Activated CD4-positive, alpha-beta T cell treated with anti-CD3 and anti-CD28 coated beads for 36 hours (primary cell): ENCODE measurements at places on chromosomes 1 and 21. TPM values are rescaled to one million over a fixed set of nuclear protein-coding genes. Genes with fewer than 3 reads are reported as not detected.
A peak's percentile ranks its signal among the peaks of the same experiment; 100 is the strongest.

Gene LCE1B
- not detected for total RNA-seq

Gene LTN1
- total RNA-seq = 26.6 TPM

Gene OR2T35
- total RNA-seq = not detected

Gene ELAPOR1
- total RNA-seq = 8.7 TPM

Gene HMCN1
- not detected for total RNA-seq

Gene ETNK2
- 0.77 TPM for total RNA-seq

Gene KCNC4
- 13.9 TPM for total RNA-seq

Gene KLHDC9
- 0.50 TPM for total RNA-seq

Gene TMEM269
- total RNA-seq = 0.48 TPM

GRCh38 chr1:95402780-95403179 lies 168.8 kb downstream of the RWDD3 start:
- no peaks in the 10 kb centered on the region for H3K4me1 ChIP-seq
- H3K4me3 ChIP-seq = no peak overlapping the region
- H3K27me3 ChIP-seq = peaks cover 5% of the 10 kb centered on the region
- H3K36me3 ChIP-seq = no peaks in the 10 kb centered on the region
- DNase-seq = no peak

- H3K36me3 ChIP-seq = peaks cover 13% of the 10 kb centered on the region
- H3K27me3 ChIP-seq = no peaks in the 10 kb centered on the region
- H3K4me1 ChIP-seq = no peaks in the 10 kb centered on the region
- no peak overlapping the region for H3K4me3 ChIP-seq
- no peak for DNase-seq
Measured at GRCh38 chr21:43021756-43022600, 47.6 kb downstream of the PKNOX1 start.

DNA sequence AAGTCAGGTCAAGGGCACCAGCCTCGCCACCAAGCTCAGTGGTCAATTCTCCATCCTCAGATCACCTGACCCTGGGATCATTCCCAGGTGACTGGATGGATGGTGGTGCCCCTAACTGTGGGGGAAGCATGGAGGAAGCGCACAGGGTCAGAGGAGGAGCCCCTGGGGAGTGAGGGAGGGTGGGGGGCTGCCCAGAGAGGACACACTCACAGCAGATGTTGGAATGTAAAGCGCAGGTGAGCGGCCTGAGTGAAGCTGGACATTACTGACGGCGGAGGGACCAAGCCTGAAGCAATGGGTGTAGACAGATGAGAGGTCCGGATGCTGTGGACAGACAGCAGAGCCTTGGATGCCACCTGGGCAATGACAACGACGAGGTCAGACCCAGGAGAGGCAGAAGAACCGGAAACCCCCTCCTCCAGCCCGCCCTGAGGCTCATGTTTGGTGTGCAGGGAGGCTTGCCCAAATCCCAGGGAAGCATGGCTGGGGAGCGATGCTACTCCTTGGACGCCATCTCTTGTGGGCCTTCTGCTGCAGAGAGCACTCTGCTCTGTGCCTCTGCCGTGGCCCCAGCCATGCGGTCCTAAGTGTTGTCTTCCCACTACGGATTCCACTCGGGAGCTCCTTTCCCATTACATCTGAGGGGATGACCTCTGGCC lies 5.7 kb upstream of the CPLANE2 start:
- no peaks in the 10 kb centered on the region for H3K27me3 ChIP-seq
- H3K4me3 ChIP-seq = no peak overlapping the region
- no peaks in the 10 kb centered on the region for H3K36me3 ChIP-seq
- no peak for DNase-seq

DNA sequence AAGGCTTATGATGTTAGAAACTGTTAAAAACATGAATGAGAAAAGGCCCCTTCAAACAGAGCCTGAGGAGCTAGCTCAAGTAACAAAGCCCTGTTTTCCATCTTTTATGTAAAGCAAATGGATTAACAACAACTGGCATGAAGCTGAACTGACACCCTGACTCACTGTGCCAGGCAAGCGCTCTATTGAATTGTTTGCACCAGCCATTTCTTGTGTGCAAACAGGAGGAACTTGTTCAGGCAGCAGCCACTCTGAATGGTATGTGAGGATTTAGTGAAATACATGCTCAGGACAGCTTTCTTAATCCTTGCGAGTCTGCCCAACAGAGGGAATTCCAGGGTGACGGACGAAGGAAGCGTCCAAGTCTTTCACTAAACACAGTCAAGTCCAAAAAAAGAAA lies 291.1 kb upstream of the ADGRL2 start:
- H3K4me3 ChIP-seq = no peak overlapping the region
- no peaks in the 10 kb centered on the region for H3K4me1 ChIP-seq
- no peak for DNase-seq
- no peaks in the 10 kb centered on the region for H3K27me3 ChIP-seq
- H3K36me3 ChIP-seq = no peaks in the 10 kb centered on the region
- H3K27ac ChIP-seq = no peak overlapping the region

DNA sequence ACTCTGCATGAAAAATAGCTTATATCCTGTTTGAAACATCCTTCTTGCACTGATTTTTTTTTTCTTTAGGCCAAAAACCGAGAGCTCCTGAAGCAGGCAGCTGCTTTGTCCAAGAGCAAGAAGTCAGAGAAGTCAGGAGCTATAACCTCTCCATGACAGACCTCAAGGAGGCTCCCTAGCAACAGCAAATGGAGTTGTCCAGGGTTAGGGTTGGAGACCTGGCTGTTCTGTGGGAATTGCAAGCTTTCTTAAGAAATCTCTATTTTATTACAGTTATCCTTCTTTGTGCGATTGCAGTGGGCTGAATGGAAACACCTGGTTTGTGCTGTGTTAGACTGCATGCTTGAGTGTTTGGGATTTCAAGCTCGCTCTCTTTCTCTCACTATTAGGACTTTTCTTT lies 12.6 kb upstream of the STX12 start:
- DNase-seq = no peak
- H3K4me3 ChIP-seq = no peak overlapping the region
- H3K36me3 ChIP-seq = peaks cover 7% of the 10 kb centered on the region
- H3K4me1 ChIP-seq = no peaks in the 10 kb centered on the region
- no peaks in the 10 kb centered on the region for H3K27me3 ChIP-seq

DNA sequence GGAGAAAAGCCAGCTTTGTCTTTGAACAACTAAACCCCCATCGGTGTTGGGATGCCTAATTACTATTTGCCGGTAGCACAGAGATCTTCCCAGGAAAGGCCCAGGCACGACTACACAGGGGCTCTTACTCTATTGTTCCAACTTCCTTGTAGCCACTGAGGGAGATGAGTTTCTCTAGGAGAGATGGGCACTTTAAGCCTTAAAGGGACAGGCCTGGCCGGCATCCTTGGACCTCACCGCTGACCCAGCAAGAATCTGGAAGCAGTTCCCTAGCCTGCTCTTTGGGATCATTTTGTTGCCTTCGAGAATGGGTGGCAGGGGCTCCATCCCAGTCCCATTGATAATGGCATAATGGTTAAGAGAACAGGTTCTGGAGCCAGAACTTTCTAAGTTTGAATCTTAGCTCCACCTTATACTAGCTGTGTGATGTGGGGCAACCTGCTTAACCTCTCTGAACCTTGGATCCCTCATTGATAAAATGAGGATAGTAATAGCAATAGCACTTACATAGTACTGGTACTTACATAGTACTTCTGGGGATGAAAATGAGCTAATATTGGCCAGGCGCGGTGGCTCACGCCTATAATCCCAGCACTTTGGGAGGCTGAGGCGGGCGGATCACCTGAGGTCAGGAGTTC lies 239.1 kb upstream of the TMEM51 start:
- no peaks in the 10 kb centered on the region for H3K4me1 ChIP-seq
- no peaks in the 10 kb centered on the region for H3K36me3 ChIP-seq
- H3K4me3 ChIP-seq = no peak overlapping the region
- peaks cover 3% of the 10 kb centered on the region for H3K27me3 ChIP-seq
- H3K27ac ChIP-seq = no peak overlapping the region

- peak overlapping the region; percentile 91 for H3K27ac ChIP-seq
- H3K36me3 ChIP-seq = peaks cover 2% of the 10 kb centered on the region
- H3K4me3 ChIP-seq = peak overlapping the region; percentile 95
- H3K27me3 ChIP-seq = no peaks in the 10 kb centered on the region
- no peak for DNase-seq
Measured at GRCh38 chr1:204495078-204495753, 611 bp upstream of the PIK3C2B start.

DNA sequence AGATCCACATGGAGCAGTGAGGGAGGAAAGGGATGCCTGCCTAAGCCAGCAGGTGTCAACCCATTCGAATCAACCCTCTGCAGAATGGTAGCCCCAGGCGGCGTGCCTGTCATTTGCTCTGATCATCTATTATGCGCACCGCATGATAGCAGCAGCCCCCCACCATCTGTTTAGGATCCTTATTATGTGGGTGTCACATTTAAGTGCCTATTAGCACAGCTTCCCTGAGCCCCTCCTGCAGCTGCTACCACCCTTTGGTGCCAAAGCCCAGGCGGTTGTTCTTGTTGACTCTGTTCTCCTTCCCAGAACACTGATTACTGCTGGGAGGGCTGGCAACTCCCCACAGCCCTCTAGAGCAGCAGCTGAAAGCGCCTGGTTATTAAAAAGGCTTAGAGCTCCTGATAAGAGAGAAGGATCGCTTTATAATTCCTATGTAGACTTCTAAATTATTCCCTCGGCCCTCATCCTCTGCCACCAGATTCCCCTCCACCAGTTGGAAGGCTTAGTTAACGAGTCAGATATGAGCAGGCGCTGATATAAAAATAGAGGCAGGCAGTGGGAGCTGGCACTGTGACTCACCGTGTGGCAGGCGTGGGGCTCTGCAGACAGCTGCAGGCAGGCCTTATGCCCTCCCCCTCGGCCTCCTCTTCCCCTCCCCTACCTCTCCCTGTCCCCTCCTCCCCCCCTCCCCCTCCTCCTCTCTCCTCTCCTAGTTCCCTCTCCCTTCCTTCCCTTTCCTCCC lies 23.0 kb downstream of the ACTA1 start:
- H3K27ac ChIP-seq = no peak overlapping the region
- H3K27me3 ChIP-seq = peaks cover 63% of the 10 kb centered on the region
- H3K4me1 ChIP-seq = peaks cover 15% of the 10 kb centered on the region
- H3K36me3 ChIP-seq = no peaks in the 10 kb centered on the region
- H3K4me3 ChIP-seq = no peak overlapping the region

DNA sequence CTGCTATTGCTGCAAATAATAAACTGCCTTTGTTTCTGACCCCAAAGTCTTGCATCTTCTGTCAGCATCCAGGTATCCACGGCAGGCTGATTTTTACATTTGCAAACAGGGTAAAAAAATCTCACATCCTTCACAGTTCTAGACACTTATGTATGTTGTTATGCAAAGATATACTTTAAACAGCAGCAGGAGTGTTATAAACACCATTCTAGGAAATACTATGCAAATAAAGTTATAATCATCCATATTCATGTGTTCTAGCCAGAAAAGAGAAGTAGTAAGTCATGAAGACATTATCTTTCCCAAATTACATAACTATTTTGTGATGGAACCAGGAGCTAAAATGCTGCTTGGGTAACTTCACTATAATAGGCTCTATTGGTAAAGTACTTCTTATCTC lies 534.2 kb downstream of the LTN1 start:
- no peak for DNase-seq
- H3K27ac ChIP-seq = no peak overlapping the region
- H3K4me3 ChIP-seq = no peak overlapping the region
- H3K4me1 ChIP-seq = no peaks in the 10 kb centered on the region

- H3K36me3 ChIP-seq = no peaks in the 10 kb centered on the region
- no peak overlapping the region for H3K4me3 ChIP-seq
- no peak for DNase-seq
- H3K27me3 ChIP-seq = peaks cover 2% of the 10 kb centered on the region
Measured at GRCh38 chr1:177780096-177780700, 189.7 kb downstream of the SEC16B start.

DNA sequence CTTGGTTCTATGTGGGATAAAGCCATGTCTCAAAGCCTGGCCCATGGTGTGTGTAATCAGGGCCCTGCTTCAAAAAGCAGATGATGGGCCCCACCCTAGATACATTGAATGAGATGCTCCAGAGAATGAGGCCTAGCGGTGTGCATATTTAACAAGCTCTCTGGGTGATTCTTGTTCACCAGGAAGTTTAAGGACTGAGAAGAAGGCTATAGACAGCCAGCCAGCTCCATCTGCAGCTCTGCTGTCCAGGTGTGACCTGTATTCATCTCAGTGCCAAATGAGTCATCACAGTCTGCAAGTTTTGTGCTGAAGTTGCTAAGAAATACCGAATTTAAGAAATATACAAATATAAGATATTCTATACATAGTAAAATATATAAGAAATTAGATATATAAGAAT lies 182.0 kb upstream of the RUNX1 start:
- H3K4me1 ChIP-seq = peaks cover 39% of the 10 kb centered on the region
- no peak overlapping the region for H3K27ac ChIP-seq
- no peak for DNase-seq
- H3K4me3 ChIP-seq = no peak overlapping the region
- H3K36me3 ChIP-seq = peaks cover 8% of the 10 kb centered on the region

DNA sequence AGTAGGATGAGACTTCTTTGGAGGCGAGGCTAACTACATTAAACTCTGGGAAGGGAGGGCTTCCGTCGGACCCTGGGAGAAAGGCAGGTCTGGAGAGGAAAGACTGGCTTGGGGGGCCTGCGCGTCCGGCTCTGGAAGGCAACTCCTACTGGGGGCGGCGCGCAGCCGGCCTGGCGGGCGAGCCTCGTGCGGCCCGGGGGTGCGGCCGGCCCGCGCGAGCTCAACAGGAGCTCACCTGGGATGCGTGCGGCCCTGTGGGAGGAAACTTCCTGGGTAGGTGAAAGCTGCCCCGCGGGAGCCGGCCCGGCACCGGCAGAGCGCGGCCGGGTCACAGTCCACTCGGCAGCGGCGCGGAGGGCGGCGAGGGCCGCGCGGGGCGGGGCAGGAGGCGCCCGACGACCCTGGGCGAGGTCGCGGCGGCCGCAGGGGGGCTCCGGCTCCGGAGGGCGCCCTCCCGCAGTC lies 449 bp downstream of the EPS15 start:
- peak overlapping the region; percentile 93 for H3K27ac ChIP-seq
- peaks cover 7% of the 10 kb centered on the region for H3K36me3 ChIP-seq
- H3K4me1 ChIP-seq = peaks cover 52% of the 10 kb centered on the region
- no peaks in the 10 kb centered on the region for H3K27me3 ChIP-seq

- peak overlapping the region; percentile 76 for H3K4me3 ChIP-seq
- peak; percentile 77 for DNase-seq
- peaks cover 60% of the 10 kb centered on the region for H3K4me1 ChIP-seq
Measured at GRCh38 chr1:87335175-87335884, 6.7 kb downstream of the LMO4 start.

DNA sequence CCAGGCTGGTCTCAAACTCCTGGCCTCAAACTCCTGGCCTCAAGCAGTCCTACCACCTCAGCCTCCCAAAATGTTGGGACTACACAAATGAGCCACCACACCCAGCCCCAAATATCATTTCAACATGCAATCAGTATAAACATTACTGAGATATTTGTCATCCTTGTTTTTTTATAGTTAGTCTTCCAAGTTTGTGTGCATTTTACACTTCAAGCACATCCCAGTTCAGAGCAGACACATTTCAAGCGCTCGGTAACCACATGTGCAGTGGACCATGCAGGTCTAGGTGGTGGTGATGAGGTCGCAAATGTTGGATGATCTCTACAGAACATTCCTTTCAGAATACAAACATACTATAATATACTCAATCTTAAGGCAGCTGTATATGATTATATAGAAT lies 23.8 kb upstream of the APP start:
- H3K4me1 ChIP-seq = no peaks in the 10 kb centered on the region
- DNase-seq = no peak
- H3K36me3 ChIP-seq = no peaks in the 10 kb centered on the region
- H3K27me3 ChIP-seq = no peaks in the 10 kb centered on the region

GRCh38 chr1:111921948-111922347 lies 67.5 kb downstream of the KCND3 start:
- H3K27me3 ChIP-seq = peaks cover 20% of the 10 kb centered on the region
- no peak for DNase-seq
- H3K36me3 ChIP-seq = no peaks in the 10 kb centered on the region
- no peaks in the 10 kb centered on the region for H3K4me1 ChIP-seq
